ENCODE measurements at places on chromosomes 5 and 9.

DNA sequence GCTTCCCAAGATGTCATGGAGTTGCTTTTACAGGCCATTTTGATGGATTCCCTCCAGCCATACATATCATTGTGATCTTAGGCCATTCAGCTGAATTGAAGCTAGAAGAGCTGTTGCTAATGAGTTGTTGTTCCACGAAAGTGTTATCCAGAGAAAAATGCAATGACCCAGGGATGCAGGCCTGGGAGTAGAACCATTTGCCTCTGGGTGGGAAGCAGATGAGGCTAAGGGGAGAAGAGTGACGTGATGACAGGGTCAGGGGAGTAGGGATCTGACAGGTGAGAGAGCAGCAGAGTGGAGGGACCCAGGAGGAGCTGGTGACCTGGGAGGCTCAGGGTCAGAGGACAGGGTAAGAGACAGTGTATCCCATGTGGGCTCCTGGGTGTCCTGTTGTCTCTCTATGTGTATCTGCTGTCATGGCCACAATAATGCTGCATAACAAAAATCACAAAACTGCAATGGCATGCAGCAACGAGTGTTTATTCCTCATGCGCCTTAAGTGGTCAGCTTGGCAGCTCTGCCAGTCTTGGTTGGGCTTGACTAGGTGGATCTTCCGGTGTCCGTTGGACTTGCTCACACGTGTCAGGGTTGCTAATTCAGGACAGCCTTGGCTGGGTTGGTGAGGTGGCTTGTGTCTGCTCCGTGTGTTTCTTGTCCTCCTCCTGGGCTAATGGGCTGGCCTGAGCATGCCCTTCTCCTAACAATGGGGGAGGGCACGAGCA, 90.6 kb downstream of the LIFR start:
- no peak for DNase-seq

DNA sequence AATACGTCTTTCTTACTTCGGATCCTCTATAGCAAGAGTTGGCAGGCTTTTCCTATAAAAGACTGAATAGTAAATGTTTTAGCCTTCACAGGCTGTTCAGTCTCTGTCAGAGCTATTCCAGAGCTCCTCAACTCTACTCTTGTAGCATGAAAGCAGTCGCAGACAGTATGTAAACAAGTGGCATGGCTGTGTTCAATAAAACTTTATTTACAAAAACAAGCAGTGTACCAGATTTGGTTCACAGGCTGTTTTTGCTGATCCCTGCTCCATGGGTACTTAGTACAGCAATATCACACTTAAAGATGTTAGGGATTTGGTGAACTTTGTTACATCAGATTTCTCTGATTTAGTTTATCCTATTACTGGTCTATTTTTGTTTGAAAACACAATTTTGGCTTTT, 235.2 kb downstream of the MLLT3 start:
- no peak for DNase-seq

GRCh38 chr5:60161340-60161934, 267.9 kb upstream of the PDE4D start:
- DNase-seq: no peak

GRCh38 chr9:101445353-101446029, 9.9 kb upstream of the ALDOB start:
- no peak for DNase-seq

DNA sequence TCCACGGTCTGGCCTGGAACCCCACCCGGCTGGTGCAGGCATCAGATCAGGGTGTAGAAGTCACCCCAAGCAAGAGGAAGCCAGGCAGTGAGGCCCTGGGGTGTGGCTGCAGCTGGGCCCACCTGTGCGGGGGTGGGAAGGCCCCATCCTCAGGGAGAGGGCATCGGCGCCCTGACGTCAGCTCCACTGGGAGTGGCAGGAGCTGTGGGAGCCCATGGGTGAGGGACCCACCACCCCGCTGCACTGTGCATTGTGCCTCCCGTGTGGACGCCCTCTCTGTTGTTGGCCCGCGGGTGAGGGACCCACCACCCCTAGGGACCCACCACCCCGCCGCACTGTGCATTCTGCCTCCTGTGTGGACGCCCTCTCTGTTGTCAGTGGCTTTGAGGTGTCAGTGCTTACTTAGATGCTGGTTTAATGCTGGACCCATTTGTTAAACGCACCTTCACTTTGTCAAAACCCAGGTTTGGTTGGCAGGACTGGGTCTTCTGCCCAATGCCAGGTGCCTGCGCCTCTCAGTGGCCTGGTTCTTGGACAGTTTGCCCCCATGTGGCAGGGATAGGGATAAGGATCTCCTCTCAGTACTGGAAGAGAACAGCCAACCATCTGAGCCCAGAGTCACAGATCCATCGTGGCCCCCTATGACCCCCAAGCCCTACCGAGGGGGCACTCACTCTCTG, 6.9 kb upstream of the EXOC3 start:
- peak; percentile 6 for DNase-seq

DNA sequence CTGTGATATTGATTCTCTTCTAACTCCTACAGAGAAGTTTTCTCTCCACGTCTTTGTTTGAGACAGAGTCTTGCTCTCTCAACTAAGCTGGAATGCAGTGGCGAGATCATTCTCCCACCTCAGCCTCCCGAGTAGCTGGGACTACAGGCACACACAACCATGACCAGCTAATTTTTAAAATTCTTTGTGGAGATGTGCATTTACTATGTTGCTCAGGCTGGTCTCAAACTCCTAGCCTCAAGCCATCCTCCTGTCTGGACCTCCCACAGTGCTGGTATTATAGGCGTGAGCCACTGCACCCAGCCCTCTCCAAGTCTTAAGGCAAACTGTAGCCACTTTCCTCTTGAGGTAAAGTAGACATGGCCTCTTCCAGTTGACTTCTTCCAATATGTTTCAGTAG, 72.2 kb downstream of the SNX18 start:
- no peak for DNase-seq

- DNase-seq: no peak
Measured at GRCh38 chr9:112125951-112126388, 49.1 kb downstream of the SUSD1 start.

GRCh38 chr9:132986640-132987620, 8.4 kb downstream of the GFI1B start:
- DNase-seq: no peak

DNA sequence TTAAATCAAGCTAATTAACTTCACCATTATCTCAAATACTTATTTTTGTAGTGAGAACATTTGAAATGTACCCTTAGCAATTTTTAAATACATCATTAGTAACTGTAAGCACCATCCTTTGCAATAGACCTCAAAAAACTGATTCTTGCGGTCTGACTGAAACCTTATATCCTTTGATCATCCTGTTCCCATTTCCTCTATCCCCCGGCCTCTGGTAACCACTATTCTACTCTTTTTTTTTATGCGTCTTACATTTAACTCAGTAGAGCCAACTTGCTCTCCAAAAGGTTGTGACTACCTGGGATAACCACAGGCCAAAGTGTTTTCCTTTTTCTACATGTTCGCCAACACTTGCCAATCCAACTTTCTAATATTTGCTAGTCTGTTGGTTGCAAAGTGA, 106.1 kb downstream of the IRX1 start:
- DNase-seq: no peak

GRCh38 chr9:91917436-91917835, 32.6 kb downstream of the ROR2 start:
- DNase-seq: no peak

GRCh38 chr5:112870966-112871365, 9.9 kb downstream of the SRP19 start:
- no peak for DNase-seq

DNA sequence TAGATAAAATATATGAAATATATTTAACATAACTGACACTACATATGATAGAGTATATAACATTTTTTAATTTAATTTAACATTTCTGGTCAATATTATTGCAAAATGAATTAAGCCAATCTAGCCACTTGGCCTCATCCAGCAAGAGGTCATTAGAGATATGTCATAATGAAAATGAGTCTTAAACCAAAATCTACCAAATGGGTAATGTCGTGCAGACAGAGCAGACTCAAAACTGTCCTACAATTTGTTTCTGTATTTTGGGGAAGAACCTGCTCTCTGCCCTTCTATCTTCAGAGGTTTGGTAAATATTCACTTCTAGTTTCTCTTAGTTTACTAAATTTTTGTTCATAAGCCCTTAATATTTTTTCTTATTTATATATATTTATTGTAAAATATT, 61.4 kb downstream of the ARHGEF28 start:
- DNase-seq: no peak
